Activated CD4-positive, alpha-beta T cell treated with anti-CD3 and anti-CD28 coated beads, Interleukin-2, amount 10 ng/mL, durations not matched to agents 7 days and 5 days (primary cell): ENCODE measurements at places on chromosomes 6 and 20. TPM values are rescaled to one million over a fixed set of nuclear protein-coding genes. Genes with fewer than 3 reads are reported as not detected.

DNA sequence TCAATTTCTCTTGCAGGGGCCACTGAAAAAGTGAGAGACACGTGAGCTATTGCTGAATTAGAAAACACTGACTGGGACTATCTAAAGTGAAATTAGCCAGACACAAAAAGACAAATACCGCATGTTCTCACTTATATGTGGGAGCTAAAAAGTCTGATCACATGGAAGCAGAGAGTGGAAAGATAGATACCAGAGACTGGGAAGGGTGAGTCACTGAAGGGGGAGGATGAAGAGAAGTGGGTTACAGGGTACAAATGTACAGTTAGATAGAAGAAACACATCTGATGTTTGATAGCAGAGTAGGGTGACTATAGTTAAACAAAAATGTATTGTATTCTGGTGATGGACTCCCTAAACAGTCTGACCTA lies 13.4 kb downstream of the CST3 start:
- DNase-seq: no peak

DNA sequence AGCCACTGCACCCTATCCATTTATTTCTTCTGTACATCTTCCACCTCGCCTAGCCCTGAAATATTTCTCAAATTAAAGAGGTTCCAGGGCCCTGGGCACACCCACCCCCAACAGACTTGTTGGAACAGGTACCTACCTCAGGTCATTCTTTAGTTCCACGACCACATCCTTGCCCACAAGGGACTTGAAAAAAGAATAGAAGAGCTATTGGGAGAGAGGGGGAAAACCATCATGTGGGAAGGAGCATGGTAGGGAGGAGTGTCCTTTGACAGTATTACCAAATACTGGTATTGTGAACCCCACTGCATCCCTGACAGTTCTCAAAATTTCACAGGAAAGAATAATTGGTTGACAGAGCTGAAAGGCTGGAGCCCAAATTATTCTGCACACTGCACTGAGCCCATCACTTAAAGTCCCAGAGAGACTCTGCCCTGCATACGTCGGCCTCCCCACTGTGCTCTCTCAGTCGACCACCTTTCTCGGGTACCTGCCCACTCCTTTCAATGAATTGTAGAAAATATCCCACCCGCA lies 762 bp downstream of the LSM2 start:
- DNase-seq: no peak

DNA sequence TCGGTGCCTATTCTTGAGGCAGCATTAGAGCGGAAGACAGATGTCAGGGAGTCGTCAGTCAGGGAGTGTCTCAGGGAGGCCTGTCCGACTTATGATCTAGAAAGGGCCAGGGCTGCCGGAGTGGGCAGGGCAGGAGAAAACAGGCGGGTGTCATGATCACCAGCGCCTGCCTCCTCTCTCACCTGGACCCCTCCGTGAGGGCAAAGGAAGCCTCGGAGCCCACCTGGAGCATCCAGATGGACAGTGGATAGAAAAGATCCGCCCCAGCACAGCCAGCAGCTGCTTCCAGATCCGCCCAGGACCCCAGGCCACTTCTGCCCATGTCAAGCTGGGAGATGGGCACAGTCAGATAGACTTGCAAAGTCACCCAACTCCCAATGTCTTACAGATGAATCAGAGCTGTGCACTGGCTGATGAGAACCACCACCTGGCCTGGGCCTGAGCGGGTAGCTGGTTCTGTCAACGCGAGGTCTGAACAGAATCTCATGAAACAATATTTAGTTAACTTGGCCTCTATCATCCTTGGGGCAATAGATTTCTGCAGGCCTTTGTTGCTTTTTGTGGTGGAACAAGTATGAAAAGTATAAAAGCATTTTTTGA lies 22.2 kb downstream of the PSMG4 start:
- no peak for DNase-seq

DNA sequence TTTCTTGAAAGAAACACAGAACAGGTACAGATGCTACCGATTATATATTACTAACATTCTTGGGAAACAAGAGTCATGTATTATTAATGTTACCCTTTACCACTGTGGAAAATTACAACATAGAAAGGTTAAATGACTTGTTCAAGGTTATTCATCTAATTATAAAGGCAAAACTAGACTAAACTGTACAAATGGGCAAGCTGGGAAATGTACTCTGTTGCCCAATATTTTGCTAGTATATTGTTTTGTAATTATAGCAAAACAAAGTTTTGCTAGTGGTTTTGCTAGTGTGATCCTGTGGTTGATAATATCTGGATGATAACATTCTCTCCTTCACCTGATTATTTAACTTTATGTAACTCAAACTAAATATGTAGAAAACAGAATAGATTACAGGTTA lies 96.5 kb downstream of the TINAG start:
- DNase-seq: no peak

DNA sequence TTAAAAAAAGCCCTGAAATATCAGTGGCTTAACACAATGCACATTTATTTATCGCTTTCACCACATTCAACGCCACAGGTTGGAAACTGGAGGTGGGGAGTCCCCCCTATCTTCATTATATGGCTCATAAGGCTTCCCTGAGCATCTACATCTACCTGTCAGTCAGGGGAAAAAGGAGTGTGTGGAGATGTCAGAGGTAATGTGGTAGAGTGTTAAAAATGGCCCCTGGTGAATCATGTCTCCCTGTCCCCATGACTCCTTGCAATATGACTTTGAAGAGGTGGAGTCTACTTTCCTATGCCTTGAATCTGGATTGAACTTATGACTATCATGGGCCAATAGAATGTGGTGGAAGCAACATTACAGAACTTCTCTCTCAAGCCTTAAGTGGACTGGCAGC lies 65.5 kb upstream of the BTBD3 start:
- DNase-seq: no peak

DNA sequence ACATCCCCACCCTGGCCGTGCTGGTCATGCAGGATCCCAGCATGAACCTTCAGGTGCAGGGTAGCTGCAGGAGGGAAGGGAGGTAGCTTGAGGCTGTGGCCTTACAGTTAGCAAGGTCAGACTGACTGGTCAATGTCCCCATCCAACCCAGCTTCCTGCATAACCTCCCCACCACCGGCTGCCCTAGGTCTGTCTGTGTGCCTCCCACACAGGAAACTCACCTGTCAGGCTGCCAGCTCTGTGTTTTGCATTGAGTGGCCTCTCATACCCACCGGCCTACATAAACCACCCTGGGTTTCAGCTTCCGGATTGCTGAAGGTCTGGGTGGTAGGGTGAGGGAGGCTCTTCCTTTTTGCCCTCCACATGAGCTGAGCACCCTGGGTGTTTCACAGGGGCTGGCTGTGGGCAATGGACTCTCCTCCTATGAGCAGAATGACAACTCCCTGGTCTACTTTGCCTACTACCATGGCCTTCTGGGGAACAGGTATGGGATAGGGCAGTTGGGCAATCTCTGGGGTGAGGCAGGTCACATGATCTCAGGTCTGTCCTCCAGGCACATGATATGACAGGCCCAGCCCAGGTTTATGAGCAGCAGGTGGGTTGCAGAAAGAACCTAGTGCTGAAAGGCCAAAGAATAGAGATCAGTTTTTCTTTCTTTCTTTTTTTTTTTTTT lies 1.8 kb downstream of the CTSA start:
- DNase-seq: no peak

DNA sequence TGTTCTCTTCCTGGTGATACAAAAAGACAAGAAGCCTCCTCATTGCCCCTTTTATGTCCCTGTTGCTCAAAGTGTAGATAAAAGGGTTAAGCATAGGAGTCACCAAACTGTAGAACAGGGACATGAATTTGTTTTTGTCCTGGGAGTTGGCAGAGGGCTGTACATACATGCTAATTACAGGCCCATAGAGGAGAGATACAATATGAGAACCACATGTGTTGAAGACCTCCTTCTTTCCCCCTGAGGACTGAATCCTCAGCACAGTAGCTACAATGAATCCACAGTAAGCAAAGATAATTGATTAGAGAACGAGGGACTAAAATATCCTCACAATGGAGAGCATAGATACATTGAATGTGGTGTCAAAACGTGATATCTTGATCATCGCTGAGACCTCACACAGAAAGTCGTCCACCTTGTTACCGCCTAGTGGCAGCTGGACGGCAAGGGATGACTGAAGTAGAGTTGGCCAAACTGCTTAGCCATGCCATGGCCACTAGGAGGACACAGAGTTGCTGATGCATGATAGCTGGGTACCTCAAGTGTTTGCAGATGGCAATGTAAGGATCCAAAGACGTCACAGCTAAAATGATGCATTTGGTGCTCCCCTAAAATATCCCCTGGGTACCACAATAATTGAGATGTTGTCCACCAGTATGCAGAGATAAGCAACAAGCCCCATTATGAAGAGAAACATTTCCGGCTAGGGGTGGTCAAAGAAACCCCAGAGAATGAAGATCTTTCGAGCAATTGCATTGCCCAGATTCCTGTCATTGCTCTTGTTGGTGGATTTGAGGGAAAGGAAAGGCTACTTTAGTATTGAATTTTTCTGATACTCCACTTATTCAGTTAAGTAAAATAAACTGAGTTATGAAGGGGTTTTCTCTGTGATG lies 15.0 kb downstream of the OR2B3 start:
- DNase-seq: no peak

DNA sequence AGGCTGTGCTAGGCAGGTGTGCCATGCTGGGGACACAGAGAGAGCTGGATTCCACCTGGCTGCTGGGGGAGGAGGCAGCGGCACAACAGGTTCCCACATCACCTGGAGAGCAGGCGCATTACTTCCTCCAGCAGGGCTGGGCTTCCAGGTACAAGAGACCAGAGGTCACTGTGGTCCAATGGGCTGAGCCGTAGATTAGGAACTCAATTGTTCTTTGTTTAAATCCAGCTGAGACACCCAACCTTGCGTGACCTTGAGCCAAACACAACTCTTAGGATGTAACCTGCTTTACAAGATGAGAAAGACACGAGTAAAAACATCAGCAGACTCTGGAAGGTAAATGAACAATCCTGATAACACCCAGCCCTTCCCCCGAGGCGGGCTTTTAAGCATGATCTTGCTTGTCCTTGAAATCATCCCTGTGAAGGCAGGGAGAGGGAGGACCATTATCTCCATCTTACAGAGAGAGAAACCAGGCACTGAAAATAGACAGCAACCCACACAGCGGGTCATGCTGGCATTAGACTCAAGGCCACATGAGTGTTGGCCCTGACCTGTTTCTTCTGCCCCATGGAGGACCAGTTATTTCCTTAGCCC lies 216.5 kb upstream of the RREB1 start:
- no peak for DNase-seq

DNA sequence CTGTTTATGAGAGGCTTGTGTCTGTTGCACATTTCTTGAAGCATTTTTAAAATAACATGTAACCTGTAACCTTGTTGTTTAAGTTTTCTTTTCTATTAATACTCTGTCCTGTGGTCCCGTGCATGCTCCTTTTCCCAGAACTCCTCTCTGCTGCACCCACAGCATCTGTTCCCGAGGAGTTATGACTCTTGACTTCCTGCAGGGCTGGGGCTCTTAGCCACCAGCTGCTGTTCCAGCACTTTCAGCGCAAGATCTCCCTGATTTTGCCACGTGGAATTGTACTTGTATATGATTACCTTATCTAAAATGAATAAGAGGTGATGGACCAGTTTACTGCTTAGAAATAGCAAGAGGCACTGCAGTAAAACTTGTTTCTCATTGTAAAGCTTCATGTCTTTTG lies 150.6 kb downstream of the QKI start:
- DNase-seq: no peak

GRCh38 chr6:138078491-138078890 lies 28.7 kb downstream of the PERP start:
- DNase-seq: no peak

DNA sequence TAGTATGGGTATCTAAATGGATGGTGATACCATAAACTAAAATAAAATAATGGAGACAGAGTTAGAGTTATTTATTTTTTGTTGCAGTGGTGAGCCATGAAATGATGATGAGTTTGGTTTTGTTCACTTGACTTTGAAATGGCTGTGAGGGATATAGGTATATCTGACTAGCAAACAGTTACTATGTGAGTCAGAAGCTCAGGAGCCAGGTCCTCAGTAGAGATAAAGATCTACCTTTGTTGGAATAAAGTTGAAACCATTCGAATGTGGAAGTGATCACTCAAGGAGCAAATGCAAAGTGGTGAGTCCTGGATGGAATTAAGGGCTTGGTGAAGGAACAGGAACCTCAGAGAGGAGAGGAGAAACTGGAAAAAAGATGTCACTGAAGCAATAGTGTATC lies 86.0 kb upstream of the TPD52L1 start:
- no peak for DNase-seq

GRCh38 chr6:163651426-163651825 lies 236.9 kb downstream of the QKI start:
- DNase-seq: no peak

GRCh38 chr6:169230322-169230665 lies 23.4 kb downstream of the THBS2 start:
- no peak for DNase-seq

GRCh38 chr6:41306187-41306854 lies 19.8 kb upstream of the TREM1 start:
- peak; percentile 69 for DNase-seq

DNA sequence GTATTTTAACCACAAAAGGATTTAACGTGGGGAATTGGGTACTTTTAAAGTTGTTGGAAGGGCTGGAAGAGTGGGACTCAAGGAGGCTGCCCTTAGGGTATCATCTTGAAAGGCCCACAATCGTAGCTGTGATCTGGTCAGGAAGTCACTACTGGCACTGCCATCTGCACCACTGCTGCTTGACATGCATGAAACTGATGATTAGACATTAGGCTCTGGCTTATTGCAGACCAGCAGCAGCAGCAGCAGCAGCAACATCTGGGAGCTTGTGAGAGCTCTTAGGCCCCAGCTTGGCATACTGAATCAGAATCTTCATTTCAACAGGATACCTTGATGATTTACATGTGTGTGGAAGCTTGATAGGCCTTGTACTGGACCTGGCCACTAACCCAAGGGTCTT lies 68.6 kb downstream of the PHF20 start:
- no peak for DNase-seq

DNA sequence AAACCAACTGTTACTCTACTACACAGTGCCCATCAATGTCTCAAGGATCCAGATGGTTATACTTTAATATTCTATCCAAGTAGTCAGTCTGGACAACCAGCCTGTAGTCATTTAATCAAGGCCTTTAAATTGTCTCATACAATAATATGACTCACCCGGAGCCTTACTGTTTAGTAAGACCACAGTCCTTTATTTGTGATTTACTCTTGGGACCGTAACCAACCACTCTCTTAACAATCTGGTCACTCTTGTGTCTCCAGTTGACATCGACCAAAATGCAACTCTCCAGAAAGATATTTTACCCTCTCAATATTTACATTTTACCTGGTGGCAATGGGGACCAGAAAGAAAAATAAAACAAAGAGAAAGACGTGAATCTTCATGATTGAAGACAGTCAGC lies 14.9 kb downstream of the DEFB114 start:
- DNase-seq: no peak

Gene KHDC1L
- total RNA-seq: 0.35 TPM

Gene BCAS1
- not detected for total RNA-seq

Gene TNF
- 46.5 TPM for total RNA-seq

Gene PLAGL1
- 4.5 TPM for total RNA-seq

Gene UNC93A
- total RNA-seq: not detected

Gene SLC26A8
- not detected for total RNA-seq

Gene ABCF1
- total RNA-seq: 72.2 TPM

Gene C20orf144
- 0.15 TPM for total RNA-seq

Gene FRK
- total RNA-seq: 0.02 TPM
